ENCODE measurements at places on chromosomes 2 and 18.

GRCh38 chr2:47237375-47238334 is 82.5 kb upstream of the STPG4 start:
- DNase-seq, result no peak

DNA sequence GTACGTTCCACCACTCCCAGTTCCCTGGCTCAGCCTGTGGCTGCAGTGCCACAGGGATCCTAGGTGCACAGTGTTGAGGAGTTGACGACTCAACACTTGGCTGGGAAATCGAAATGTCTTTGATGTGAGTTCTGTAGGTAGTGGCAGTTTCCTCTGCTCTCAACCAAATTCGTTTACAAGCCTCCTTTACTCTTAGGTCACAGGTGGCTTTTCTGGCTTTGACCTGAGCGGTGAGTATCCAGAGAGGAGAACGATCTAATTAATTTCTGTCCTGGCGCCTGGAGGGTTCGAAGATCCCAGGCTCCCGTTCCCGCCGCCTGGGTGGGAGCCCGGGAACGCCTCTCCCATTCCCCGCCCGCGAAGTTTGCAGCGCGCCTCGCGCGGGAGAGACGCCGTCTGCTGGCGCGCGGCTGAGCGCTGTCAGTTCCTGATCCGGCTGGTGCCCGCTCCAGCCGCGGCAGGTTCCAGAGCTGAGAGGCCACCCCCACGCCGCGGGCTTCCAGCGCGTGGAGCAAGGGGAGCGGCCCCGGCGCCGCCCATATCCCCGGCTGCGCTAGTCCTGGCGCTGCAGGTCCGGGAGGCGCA is at the start of gene LAMA3:
Gene LAMA3 (plus strand): TSS at position 423 of the 585 bp plus-strand sequence. CDS start 231 bp downstream, outside the sequence.
- peak; percentile 7 for DNase-seq

GRCh38 chr2:48711343-48711742 is 44.2 kb downstream of the LHCGR start:
- DNase-seq, result no peak

GRCh38 chr2:173288561-173288960 is 66.1 kb upstream of the CDCA7 start:
- no peak for DNase-seq

GRCh38 chr2:68813596-68813995 is 57.6 kb downstream of the BMP10 start:
- no peak for DNase-seq

DNA sequence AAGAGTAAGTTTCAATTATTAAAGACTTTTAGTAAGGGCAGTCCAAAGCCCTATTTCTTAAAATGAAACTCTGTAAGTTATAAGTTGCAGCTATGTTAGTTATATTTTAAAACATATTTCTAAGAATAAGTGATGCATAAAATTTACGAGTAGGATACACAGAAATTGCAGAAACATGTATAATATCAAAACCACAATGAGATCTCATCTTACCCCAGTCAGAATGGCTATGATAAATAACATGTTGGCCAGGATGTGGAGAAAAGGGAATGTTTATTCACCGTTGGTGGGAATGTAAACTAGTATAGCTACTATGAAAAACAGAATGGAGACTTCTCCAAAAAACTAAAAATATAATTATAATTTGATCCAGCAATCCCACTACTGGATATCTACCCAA is 201.2 kb downstream of the CBLN2 start:
- no peak for DNase-seq

GRCh38 chr2:191811807-191812602 is 34.9 kb downstream of the CAVIN2 start:
- peak; percentile 60 for DNase-seq

- no peak for DNase-seq
Measured at GRCh38 chr2:137228566-137228965, 463.2 kb downstream of the THSD7B start.

DNA sequence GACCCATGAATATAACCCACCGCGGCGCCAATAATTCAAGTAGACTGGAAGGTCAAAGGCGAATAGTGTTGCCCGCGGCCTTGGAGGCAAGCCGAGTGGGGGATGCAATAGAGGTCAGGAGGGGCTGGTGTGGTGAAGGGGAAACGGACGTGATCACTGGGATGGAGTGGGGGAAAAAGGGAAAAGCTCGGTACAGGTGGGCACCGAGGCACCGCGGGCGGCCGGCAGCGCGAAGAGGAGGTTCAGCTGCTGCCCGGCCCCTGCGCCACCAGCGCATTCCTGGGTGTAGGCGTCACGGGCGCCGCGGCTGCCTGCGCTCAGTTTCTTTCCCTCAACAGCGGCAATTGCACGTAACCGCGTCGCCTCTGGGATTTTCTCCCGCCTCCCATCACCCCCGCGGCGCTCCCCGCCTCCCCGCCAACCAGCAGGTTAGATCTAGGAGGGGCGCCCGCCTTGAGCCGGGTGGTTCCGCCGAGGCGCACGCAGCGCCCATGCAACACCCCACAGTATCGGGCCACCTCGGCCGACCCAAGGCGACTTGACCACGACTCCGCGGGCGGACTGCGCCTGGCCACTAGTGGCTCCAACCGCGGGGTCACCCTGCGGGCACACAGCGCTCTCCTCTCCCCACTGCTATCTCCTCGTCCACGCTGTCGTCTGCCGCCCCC is 1.5 kb downstream of the RND3 start:
- peak; percentile 1 for DNase-seq

DNA sequence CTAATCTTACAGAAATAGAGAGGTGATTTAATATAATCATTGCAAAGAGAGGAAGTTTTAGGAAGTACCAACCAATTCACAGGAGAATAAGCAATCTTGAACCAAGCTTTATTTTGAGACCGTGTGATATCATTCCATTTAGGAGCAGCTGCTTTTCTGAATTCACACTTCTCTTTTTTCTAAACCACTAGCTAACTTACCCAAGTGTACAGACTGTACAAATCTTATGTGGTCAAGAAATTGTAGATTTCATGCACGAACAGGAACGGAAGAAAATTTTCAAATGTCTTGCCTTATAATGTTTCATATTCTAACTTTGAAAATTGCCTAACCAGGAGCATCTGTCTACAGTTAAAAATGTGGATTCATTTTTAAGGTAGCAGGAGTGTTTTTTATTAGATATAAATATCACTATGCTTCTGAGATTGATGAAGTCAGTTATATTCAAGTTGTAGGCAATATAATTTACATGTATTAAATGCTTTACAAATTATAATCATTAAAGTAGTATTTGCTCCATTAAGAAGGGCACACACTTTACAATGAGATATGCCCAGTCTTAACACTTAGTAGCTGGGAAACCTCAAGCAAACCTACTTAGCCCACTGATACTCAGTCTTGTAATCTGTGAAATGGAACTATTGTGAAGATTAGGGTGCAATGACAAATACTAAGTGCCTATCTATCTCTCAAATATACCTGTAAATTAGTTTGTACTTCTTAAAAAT is 302.2 kb upstream of the STON1 start:
- DNase-seq, result no peak

DNA sequence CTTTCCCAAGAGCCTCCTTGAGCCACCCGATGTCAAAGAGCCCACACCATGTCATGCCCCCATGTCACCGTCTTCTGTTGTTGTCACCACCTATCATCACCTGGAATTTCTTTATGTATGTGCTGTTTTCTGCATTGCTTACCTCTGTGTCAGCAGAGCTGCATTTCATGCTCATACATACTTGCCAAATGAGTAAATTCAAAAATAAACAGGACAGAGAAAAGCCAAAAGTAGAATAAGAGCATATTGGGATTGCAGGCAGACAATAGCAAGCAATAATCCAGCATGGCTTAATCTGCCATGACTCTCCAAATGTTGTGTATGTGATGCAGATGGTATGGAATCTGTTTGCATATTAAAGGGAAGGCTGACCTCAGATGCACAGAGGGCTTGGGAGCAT is 15.3 kb upstream of the RGPD4 start:
- no peak for DNase-seq

DNA sequence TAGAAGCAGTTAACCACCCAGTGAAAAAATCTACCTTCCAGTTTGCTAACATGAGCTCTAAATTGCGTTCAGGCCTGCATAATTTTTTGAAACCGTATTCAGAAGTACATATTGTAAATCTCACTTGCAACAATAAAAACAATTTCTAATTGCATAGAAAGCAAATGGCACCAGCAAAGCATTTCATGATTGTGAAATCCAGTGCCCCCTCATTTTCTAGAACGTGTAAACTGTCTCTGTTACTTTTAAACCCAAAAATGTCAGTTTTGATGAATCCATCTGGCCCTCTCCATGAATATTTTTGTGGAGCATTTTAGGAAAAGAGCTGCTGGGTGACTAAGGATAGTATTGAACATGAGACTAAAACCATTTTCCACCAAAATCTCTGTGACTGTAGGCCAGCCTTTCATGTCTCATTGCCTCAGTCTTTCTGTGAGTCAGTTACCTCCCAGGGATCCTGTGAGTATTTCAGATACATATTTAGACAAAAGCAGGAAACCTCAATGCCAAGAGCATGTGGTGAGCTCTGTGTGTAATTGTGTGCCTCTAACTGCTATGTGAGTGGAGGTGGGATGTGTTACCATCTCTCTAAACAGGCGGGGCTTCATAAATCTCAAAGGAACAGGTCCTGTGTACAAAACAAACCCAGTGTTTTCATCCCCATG is 477.8 kb upstream of the DCC start:
- DNase-seq, result no peak

DNA sequence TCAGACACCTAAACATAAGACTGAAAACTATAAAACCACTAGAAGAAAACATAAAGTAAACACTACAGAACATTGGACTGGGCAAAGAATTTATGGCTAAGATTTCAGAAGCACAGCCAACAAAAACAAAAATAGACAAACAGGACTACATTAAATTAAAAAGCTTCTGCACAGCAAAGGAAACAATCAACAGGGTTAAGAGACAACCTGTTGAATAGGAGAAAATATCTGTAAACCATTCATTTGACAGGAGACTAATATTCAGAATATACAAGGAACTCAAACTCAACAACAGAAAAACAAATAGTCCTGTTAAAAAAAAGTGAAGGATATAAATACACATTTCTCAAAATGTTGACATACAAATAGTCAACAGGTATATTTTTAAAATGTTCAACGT is 106.7 kb upstream of the FANCL start:
- DNase-seq, result no peak

GRCh38 chr2:16293398-16293797 is 353.0 kb downstream of the MYCN start:
- DNase-seq, result no peak

- no peak for DNase-seq
Measured at GRCh38 chr2:177260379-177260778, 4.1 kb downstream of the NFE2L2 start.

GRCh38 chr2:201881741-201882140 is 75.4 kb downstream of the CDK15 start:
- no peak for DNase-seq

DNA sequence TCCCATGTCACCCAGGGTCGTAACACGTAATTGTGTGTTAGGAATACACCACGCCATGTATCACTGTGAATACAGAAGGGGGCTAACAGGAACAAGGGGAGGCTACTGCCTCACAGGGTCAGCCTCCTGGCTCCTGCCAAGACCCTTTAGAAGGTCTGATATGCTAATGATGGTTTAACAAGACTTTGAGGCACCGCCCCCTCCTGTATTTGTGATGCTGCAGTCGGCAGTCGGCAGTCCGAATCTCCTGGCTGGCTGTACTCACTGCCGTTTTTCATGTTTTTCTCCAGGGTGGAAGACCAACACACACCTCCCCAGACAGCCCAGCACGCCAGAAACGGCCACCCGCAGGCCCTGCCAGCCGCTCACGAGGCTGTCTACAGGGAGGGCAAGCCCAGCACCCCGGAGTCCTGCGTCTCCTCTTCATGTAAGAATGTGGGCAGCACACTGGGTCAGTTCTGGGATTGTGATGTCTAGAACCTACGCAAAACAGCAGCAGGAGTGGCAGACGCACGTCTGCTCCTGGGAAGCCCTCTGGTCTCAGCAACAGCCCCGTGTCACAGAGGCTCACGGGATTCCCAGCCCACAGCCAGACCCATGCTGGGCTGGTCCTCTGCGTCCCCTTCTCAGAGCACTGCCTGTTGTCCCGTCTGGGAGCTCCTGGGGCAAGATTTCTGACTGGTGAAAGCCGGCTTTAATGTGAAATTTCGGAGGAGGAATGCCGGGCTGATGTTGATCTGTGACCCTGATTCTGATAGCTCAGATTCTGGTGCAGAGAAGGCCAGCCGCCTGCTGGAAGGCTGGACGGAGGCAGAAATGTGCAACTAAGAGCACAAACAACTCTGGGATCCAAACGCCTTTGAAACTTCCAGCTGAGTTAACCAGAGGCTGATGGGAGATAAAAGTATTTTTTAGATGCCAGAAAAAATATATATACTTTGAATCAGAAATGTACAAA is 39.7 kb upstream of the B3GNT7 start:
- no peak for DNase-seq

GRCh38 chr2:206433686-206434085 is 9.6 kb upstream of the ADAM23 start:
- no peak for DNase-seq

DNA sequence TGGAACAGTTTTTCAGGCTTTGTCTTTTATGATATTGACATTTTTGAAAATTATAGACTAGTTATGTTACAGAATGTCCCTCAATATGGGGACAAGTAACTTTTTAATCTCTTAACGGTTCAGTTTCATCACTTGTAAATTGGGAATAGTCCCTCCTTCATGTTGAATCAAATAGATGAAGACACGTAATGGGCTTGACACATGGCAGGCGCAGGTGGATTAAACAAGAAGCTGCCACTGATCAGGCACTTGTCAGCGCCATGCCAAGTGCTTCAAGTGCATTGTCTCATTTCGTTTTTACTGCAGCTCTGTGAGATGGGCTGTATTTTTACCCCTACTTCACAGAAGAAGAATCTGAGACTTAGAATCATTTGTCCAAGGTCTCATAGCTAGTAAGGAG is 9.5 kb upstream of the SMAD4 start:
- peak; percentile 59 for DNase-seq

GRCh38 chr2:187550857-187551256 is 3.4 kb downstream of the TFPI start:
- no peak for DNase-seq

- DNase-seq, result no peak
Measured at GRCh38 chr18:30192216-30192615, 850.3 kb downstream of the DSC3 start.

DNA sequence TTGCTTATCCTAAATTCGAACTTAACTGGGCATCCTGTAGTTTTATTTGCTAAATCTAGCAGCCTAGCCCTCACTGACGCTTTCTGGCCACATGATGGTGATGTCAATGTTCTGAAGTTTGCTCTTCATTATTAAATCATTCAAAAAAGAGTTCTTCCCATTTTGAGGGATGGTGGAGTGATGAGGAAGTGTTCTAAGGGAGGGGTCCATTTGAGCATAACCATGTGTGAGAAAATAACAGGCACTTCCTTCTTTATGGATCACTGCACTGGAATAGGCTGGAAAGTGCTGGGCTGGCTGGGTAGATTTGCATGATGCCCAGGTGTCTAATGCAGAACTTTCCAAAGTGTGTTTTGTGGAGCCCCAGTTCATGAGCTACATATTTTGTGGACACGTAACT is 74.2 kb downstream of the TNFRSF11A start:
- DNase-seq, result no peak

DNA sequence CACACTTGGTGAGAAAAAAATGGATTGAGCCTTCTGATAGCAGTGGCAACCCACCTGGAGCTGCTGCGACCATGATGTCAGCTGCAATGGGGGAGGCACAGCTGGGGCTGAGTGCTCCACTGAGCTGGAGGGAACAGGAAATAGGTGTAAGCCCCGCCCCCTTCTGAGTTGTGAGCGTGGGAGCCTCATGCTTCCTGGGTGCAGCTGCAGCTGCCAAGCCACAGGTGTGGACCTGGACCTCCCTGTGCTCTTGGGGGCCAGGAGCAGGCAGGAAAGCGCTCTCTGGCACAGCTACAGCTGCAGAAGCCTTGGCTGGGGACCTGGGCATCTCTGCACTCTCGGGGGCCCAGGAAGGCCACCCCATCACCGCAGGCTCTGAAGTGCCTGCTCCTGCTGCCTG is 970.6 kb downstream of the DCDC2C start:
- no peak for DNase-seq

- no peak for DNase-seq
Measured at GRCh38 chr2:60100034-60100433, 453.4 kb downstream of the BCL11A start.

Data from cerebellum (tissue), 4 donors.